ENCODE measurements at places on chromosomes 13 and 19.
A peak's percentile ranks its signal among the peaks of the same experiment; 100 is the strongest.

DNA sequence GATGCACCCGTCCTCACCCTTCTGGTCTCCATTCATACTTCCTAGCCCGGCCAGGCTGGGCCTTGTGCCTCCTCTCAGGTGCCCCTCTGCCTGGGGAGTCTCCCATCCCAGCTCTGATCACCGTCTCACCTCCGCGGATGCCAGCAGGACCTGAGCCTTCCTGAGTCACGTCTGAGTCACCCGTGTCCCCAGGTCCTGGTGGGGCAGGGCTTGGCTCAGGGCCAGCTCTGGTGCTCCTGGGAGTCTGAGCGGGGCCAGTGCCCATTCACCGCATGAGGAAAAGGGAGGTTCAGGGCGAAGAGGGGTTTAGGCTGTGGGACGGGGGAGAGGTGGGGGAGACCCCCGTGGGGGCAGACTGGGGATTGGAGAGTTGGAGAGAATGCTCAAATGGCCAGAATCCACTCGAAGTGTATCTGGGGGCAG, 593 bp downstream of the ATP8B3 start:
- DNase-seq: peak; percentile 63

- no peak for DNase-seq
These were observed 5.0 kb upstream of the MTIF3 start for GRCh38 chr13:27455331-27455855.

DNA sequence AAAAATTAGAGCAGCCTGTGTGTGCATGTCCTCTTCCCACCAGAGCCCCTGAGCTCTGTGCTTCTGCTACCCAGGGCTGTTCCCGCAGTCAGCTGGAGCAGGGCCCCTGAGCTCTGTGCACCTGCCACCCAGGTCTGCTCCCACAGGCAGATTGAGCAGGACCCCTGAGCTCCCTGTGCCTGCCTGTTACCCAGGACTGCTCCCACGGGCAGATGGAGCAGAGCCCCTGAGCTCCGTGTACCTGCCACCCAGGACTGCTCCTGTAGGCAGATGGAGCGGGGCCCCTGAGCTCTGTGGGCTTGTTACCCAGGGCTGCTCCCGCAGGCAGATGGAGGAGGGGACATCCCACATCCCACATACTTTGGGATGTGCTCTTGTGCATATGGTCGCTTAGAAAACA, 186.8 kb upstream of the SOX1 start:
- no peak for DNase-seq

GRCh38 chr19:294341-294945, 3.2 kb upstream of the PLPP2 start:
- DNase-seq: no peak

DNA sequence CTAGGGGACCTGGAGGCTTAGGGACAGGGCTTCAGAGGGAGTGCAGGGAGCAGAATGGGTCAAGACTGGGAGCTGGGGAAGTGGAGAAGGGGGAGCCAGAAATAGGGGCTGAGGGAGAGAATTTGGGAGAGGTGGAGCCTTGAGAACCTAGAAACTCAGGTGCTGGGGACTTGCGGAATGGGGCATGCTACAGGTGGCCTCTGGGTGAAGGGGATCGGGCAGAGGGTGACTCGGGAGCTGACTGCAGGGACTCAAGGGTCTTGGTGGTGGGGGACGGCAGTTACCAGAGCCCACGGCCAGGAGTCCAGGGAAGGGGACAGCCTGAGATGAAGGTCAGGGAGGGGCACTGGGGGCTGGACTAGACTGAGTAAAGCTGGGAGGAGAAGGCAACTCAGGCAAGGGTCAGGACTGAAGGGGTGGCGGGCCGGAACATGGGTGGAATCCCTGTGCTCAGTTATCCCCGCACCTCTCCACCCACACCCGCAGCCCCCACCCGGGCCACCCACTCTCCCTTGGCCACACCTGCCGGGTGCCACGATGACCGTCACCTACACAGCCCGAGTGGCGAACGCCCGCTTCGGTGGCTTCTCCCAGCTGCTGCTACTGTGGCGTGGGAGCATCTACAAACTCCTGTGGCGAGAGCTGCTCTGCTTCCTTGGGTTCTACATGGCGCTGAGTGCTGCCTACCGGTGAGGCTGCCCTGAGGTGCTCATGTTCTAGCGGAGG, 628 bp downstream of the BEST2 start:
- no peak for DNase-seq

DNA sequence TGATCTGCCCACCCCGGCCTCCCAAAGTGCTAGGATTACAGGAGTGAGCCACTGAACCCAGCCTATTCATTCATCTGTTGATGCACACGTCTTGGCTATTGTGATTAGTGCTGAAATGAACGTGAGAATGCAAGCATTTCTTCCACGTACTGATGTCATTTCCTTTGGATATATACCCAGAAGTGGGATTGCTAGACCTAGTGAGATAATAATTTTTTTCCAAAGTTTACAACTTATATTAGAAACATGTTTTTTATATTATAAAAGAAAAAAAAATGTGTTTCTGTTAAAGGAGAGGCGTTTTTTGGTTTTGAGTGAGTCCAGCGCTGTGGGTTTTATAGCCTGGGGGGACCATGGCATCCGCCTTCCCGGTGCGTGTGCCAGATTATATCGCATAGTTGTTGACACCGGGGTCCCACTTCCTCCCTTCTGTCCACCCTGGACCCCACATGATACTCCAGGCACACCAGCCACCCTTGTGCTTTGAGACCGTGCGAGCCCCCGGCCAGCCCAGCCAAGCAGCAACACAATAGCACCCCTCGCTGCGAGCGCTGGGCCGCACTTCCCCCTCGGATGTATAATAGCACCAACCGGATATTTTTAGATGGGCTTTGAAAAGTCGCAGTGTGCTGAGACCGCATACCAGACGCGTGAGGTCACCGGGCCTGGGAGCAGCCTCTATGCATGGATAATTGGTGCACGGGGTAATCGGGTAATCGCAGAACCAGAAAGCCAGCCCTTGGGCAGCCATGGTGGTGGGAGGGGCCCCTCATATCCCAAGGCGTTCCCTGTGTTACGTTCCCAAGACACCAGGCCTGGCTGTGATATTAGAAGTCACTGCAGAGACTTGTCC, 59.6 kb downstream of the MYO9B start:
- peak; percentile 91 for DNase-seq

DNA sequence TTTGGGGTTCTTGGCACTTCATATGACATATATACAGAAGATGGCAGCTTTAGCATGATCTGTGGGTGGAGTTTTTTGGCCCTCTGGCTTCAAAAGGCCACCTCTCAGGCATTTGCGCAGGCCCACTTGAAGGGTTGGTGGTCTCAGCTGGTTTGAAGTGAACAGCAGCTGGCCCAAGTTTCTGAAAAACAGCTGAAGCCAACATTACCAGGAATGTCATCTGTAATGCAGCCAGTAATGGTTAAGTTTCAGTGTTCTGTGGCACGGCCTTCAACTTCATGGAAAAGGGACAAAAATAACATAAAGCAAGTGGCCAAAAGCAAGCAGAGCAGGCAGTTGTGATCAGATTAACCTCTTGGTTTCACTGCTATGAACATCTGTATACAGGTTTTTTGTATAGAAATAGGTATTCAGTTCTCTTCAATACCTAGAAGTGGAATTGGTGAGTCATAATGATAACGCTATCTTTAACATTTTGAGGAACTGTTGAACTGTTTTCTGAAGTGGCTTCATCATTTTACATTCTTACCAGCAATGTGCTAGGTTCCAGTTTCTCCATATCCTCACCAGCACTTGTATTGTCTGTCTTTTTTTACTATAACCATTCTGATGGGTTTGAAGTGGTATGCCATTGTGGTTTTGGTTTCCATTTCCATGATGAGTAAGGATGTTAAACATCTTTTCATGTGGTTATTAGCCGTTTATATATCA, 245.4 kb downstream of the SHISA2 start:
- DNase-seq: no peak

DNA sequence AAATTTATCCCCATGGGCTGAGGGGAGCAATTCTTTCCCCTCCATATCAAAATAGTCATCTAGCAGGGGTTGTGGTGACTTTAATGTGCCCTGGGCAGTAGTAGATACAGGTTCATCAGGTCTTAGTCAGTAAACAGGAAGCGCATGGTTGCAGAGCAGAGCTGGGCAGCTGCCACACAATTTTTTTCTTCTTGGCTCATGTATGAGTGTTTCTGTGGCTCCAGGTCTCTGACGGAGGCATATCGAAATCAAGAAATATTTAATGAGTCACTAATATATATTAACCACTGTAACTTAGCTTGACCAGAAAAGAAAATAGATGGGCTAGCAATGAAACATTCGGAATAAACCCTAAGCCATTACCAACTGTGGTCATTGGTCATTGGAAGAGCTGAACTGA, 68.4 kb upstream of the UBL3 start:
- no peak for DNase-seq

Data from omental fat pad (tissue), 4 donors.